ENCODE measurements at places on chromosomes 3 and 15.

DNA sequence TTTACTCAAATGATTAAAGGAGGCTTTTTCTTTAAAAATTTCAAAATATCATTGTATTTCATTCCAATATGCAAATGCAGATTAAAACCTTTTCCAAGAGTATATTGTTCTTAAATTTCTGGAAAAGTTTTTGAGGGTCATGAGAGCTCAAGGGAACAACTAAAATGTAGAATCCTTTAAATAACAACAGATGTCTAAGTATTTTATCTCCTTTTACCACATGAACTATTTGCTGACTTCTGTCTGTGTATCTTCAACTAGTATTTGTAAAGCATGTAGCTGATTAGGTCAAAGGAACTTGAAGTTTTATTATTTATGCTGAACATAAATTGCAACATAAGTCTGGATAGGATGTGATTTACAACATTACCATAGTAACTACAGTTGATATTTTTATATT, 402.6 kb downstream of the CNTN6 start:
- H3K4me3 ChIP-seq: no peak overlapping the region
- no peaks in the 10 kb centered on the region for H3K27me3 ChIP-seq
- no peaks in the 10 kb centered on the region for H3K36me3 ChIP-seq
- H3K4me1 ChIP-seq: no peaks in the 10 kb centered on the region

DNA sequence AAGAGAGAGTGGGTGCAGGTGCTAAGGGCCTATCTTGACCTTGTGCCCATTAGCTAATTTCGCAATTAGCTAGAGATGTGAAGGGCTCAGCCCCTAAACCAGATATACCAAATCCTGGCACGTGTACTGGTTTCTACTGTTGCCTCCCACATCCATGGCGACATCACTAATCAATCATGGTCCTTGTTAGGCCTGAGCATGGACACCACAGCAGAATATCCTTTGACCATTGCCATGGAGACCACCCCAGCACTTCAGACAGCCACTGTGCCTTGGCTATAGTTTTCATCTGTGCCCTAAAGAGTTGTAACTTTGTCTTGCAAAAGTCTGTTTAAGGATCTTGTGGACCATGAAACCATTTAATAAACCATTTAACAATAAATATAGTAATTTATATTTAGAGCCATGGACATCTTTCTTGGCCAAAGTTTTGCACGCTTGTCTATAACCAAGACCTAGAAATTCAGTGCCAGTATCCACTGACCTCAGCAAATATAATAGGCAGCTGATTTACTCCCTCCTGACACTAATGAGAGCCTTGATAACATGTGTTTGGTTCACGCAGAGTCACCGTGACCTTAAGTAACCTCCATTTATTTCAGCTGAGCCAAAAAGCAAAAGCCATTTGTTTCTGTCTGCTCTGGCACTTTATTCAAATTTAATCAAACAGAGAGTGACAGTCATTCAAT, 43.4 kb downstream of the COLQ start:
- DNase-seq: no peak
- no peaks in the 10 kb centered on the region for H3K27me3 ChIP-seq
- no peaks in the 10 kb centered on the region for H3K36me3 ChIP-seq
- H3K4me3 ChIP-seq: no peak overlapping the region
- no peaks in the 10 kb centered on the region for H3K4me1 ChIP-seq
- no peak overlapping the region for H3K27ac ChIP-seq

GRCh38 chr3:148513096-148513543, 184.6 kb upstream of the AGTR1 start:
- no peaks in the 10 kb centered on the region for H3K36me3 ChIP-seq
- no peaks in the 10 kb centered on the region for H3K27me3 ChIP-seq
- no peak for DNase-seq

- no peak for DNase-seq
- H3K36me3 ChIP-seq: no peaks in the 10 kb centered on the region
- H3K4me1 ChIP-seq: no peaks in the 10 kb centered on the region
- H3K27me3 ChIP-seq: no peaks in the 10 kb centered on the region
Observed at GRCh38 chr15:82548700-82549099, 8.4 kb upstream of the RPS17 start.

- H3K36me3 ChIP-seq: peaks cover 10% of the 10 kb centered on the region
- DNase-seq: no peak
- H3K27me3 ChIP-seq: no peaks in the 10 kb centered on the region
- H3K4me1 ChIP-seq: no peaks in the 10 kb centered on the region
Observed at GRCh38 chr3:62226601-62227339, 146.6 kb downstream of the FEZF2 start.

DNA sequence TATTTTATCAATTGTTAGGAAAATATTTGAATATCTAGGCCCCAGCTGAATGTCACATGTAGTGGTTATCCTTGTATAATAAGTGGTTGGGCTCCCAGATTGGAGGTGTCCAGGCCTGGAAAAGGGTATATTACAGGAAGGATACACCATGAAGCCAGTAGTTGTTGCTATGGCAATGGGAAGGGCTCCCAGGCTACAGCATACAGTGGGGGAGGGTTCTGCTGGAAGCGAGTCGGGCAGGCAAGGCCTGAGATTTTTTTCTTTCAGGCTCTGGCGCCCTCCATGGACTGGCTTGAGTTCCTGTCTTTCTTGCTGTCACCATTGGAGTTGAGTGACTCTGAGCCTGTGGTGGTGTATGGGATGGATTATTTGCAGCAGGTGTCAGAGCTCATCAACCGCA, 8.9 kb downstream of the ECE2 start:
- H3K27me3 ChIP-seq: no peaks in the 10 kb centered on the region
- peaks cover 3% of the 10 kb centered on the region for H3K4me1 ChIP-seq
- no peak overlapping the region for H3K27ac ChIP-seq
- no peaks in the 10 kb centered on the region for H3K36me3 ChIP-seq
- DNase-seq: peak; percentile 77

DNA sequence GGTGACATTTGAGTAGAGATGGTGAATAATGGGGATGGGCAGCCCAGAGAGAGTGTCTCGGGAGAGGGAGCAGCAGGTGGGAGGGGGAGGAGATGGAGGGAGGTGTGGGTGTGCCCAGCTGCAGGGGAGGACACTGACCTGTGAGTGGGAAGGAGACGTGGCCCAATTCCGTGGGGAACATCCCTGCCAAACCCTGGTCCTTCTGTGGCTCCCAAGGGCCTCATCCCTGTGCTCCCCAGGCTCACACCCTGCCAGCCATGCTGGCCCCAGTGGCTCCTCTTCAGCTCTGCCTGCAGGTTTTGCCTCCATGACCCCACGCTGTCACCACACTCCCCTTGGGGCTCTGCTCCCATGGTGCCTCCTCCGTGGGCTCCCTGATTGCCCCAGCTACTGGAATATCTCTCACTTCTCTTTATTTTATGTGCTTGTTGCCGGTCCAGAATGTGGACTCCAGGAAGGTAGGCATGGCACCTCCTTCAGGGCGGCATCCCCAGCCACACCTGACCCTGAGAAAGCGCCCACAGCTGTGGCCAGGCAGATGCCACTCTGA, 7.0 kb downstream of the CFAP100 start:
- no peaks in the 10 kb centered on the region for H3K27me3 ChIP-seq
- H3K36me3 ChIP-seq: no peaks in the 10 kb centered on the region
- H3K4me1 ChIP-seq: no peaks in the 10 kb centered on the region
- H3K4me3 ChIP-seq: no peak overlapping the region
- DNase-seq: no peak
- no peak overlapping the region for H3K27ac ChIP-seq

DNA sequence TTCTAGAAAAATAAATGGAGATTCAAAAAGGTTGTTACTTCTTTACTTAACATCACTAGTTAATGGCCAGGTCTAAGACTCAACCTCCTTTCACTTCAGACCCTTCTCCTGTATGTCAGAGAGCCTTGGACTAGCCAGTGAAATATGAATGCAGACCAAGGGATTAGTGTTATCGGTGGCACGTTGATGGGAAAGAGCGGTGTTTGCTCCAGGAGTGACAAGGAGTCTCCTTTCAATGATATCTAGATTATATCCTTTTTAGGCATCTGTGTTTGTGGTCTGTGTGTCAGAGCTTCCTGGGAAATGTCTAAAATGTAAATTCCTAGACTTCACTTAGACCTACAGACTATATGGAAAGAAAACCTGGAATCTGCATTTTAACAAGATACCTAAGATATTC, 658.0 kb upstream of the KCNMB2 start:
- H3K36me3 ChIP-seq: no peaks in the 10 kb centered on the region
- no peak for DNase-seq
- H3K4me3 ChIP-seq: no peak overlapping the region
- H3K4me1 ChIP-seq: no peaks in the 10 kb centered on the region

- H3K36me3 ChIP-seq: peaks cover 18% of the 10 kb centered on the region
- no peak for DNase-seq
- H3K27me3 ChIP-seq: no peaks in the 10 kb centered on the region
- no peak overlapping the region for H3K4me3 ChIP-seq
- H3K4me1 ChIP-seq: peaks cover 15% of the 10 kb centered on the region
Observed at GRCh38 chr3:37814547-37814946, 47.1 kb upstream of the CTDSPL start.

- H3K36me3 ChIP-seq: no peaks in the 10 kb centered on the region
- H3K27me3 ChIP-seq: no peaks in the 10 kb centered on the region
- H3K27ac ChIP-seq: no peak overlapping the region
- DNase-seq: peak; percentile 18
Observed at GRCh38 chr3:168991803-168992202, 671.7 kb downstream of the MECOM start.

Measured in lung (tissue), 17 donors.